ENCODE measurements at places on chromosomes 12 and 14. TPM values are rescaled to one million over a fixed set of nuclear protein-coding genes. Genes with fewer than 3 reads are reported as not detected.

B4GALNT3 gene
- total RNA-seq, result not detected

MYF6 gene
- not detected for total RNA-seq

VDR gene
- 14.8 TPM for total RNA-seq

EMP1 gene
- total RNA-seq, result 249 TPM

TSHR gene
- not detected for total RNA-seq

RHNO1 gene
- 39.6 TPM for total RNA-seq

SLC2A3 gene
- 48.0 TPM for total RNA-seq

RD3L gene
- not detected for total RNA-seq

MIP gene
- total RNA-seq, result not detected

BIN2 gene
- not detected for total RNA-seq

SYNDIG1L gene
- not detected for total RNA-seq

ZDHHC22 gene
- not detected for total RNA-seq

DNA sequence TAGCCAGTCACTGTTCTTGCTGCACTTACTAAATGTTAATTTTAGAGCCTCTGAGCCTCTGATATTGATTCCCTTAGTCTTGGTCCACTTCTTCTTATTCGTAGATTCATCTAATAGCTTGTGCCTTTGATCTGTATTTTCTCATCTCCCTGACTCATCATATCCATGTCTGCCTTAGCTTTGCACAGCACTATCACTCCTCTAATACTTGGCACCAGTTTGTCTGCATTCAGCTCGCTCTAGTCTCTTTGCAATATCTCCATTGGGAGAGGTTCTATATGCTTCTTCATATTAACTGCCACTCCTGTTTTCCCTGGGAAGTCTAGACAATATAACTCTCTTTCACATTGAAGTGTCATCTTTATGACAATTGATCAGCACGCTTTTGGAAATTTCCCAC, 68.5 kb upstream of the CSRP2 start:
- H3K4me3 ChIP-seq, result no peak overlapping the region
- no peak overlapping the region for H3K27ac ChIP-seq
- no peaks in the 10 kb centered on the region for H3K36me3 ChIP-seq
- peaks cover 53% of the 10 kb centered on the region for H3K4me1 ChIP-seq
- no peaks in the 10 kb centered on the region for H3K27me3 ChIP-seq

DNA sequence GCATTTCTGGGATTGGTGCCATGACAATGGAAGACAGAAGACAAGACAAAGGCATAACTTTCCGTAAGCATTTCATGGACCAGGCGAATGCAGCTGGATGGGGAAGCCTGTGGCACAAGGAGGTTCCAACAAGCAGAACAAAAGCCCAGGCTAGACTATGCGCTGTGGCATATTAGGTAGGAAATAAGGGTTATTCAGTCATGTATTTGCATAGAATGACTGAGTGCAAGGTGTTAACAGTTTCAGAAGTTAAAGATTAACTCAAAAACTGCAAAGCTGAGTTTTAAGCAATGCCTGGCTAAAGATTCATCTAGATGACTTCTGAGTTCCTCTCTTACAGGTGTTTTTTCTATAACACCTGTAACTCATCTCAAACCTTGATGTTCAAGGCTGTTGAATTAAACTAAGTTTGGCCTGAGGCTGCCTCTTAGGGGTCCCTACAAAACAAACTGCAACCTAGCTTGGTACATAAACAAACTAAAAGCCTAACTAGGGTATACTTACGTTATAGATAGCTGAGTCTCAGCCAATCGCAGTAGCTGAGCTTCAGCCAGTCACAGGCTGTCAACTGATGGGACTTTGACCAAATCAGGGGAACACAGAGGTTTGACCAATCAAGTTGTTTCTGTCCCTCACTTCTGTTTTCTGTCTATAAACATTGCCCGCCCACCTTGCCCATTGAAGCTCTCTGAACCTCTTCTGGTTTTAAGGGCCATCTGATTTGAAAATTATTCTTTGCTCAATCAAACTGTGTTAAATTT, 52.2 kb upstream of the PLBD1 start:
- H3K27ac ChIP-seq, result no peak overlapping the region
- 0 out of 2 replicates have a peak, but pooled peaks cover 5% of the 10 kb centered on the region for H3K27me3 ChIP-seq
- no peaks in the 10 kb centered on the region for H3K4me1 ChIP-seq
- no peak for DNase-seq
- H3K4me3 ChIP-seq, result no peak overlapping the region

GRCh38 chr14:104582005-104582404, 2.4 kb downstream of the C14orf180 start:
- no peak overlapping the region for H3K4me3 ChIP-seq
- H3K27me3 ChIP-seq, result peaks cover 22% of the 10 kb centered on the region
- DNase-seq, result no peak
- H3K4me1 ChIP-seq, result no peaks in the 10 kb centered on the region
- H3K36me3 ChIP-seq, result no peaks in the 10 kb centered on the region

GRCh38 chr14:39266525-39266870, 32.8 kb downstream of the MIA2 start:
- no peaks in the 10 kb centered on the region for H3K27me3 ChIP-seq
- H3K4me3 ChIP-seq, result peak overlapping the region; percentile 84
- H3K4me1 ChIP-seq, result peaks cover 44% of the 10 kb centered on the region

- no peaks in the 10 kb centered on the region for H3K4me1 ChIP-seq
- no peaks in the 10 kb centered on the region for H3K36me3 ChIP-seq
- H3K27me3 ChIP-seq, result peaks cover 40% of the 10 kb centered on the region
- no peak overlapping the region for H3K4me3 ChIP-seq
- DNase-seq, result no peak
- H3K27ac ChIP-seq, result no peak overlapping the region
Measured at GRCh38 chr12:480831-481816, 21.4 kb downstream of the B4GALNT3 start.

- H3K27ac ChIP-seq, result no peak overlapping the region
- peaks cover 17% of the 10 kb centered on the region for H3K4me1 ChIP-seq
- H3K36me3 ChIP-seq, result peaks cover 8% of the 10 kb centered on the region
- H3K4me3 ChIP-seq, result 0 out of 2 replicates have a peak overlapping the region, but pooled peaks have one; percentile 8
Measured at GRCh38 chr12:89333564-89334252, 18.6 kb downstream of the DUSP6 start.

DNA sequence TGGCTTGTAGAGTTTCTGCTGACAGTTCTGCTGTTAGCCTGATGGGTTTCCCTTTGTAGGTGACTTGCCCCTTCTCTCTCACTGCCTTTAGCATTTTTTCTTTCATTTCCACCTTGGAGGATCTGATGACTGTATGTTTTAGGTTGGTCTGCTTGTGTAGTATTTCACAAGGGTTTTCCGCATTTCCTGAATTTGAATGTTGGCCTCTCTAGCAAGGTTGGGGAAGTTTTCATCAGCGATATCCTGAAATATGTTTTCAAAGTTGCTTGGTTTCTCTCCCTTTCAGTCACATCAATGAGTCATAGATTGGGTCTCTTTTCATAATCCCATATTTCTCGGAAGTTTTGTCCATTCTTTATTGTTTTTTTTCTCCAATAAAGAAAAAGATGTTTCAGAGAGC, 11.4 kb downstream of the NOPCHAP1 start:
- H3K27me3 ChIP-seq, result no peaks in the 10 kb centered on the region
- no peak overlapping the region for H3K27ac ChIP-seq
- no peak for DNase-seq
- H3K4me3 ChIP-seq, result no peak overlapping the region

GRCh38 chr12:3962631-3963483, 89.7 kb upstream of the PARP11 start:
- peaks cover 11% of the 10 kb centered on the region for H3K27me3 ChIP-seq
- no peak overlapping the region for H3K4me3 ChIP-seq
- H3K27ac ChIP-seq, result no peak overlapping the region
- H3K4me1 ChIP-seq, result no peaks in the 10 kb centered on the region

DNA sequence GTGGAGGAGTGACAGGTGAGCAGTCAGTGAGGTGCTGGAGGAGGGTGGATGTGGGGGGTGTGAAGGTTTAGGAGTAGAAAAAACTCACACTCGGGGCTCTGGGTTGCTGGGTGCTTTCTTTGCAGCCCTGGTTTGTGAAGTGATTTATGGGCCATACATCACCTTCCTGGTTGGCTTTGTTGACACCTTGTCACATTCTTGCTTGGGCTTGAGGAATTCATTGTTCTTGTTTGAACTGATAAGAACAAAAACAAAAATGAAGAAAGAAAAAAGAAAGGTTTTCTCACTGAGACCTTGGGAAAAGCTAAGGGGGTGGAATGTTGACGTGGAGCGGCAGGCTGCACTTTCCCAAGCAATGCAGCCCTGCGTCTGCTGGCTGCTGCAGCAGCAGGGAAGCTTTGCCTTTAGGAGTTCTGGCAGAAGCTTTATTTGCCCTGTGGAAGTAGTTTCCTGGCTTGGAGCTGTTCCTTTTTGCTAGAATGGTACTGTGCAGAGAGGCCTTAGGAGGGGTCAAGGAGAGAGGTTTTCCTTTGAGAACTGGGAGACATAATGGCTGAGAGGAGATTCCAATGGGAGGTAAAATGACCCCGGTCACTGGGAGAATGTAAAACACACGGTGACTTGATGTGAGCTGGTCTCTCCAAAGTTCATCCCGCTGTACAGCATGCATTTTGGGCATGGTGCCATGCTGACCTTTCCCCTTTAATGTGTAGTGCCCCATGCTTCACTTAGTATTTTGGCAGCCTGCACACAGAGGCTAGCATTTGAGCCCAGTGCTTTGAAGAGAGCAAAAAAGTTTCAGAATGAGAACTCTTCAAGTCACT, 52.8 kb downstream of the HMGA2 start:
- peaks cover 48% of the 10 kb centered on the region for H3K36me3 ChIP-seq
- H3K27me3 ChIP-seq, result peaks cover 3% of the 10 kb centered on the region
- peaks cover 97% of the 10 kb centered on the region for H3K4me1 ChIP-seq
- H3K27ac ChIP-seq, result peak overlapping the region; percentile 86
- no peak for DNase-seq

GRCh38 chr12:58889557-58889956, 30.7 kb downstream of the LRIG3 start:
- no peak overlapping the region for H3K4me3 ChIP-seq
- peaks cover 9% of the 10 kb centered on the region for H3K4me1 ChIP-seq
- H3K27ac ChIP-seq, result no peak overlapping the region

DNA sequence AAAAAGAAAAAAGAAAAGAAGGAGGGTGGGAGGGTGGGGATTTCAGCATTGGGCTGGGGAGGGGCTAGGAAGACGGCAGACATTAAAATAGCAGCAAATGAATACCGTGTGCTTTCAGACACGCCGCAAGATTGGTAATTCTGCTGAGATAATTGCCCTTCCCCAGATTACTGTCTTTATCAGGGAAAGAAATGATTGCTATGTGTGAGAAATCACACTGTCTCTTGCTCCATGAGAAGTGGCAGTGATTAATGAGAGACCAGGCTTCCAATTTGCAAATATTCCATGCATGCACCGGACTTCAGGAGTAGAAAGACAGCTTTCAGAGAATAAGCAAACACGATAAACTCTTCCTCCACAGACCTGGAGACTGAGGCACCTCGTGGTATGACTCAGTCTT, 7.6 kb upstream of the KCNA5 start:
- no peak overlapping the region for H3K4me3 ChIP-seq
- DNase-seq, result no peak
- no peak overlapping the region for H3K27ac ChIP-seq
- H3K27me3 ChIP-seq, result peaks cover 16% of the 10 kb centered on the region

DNA sequence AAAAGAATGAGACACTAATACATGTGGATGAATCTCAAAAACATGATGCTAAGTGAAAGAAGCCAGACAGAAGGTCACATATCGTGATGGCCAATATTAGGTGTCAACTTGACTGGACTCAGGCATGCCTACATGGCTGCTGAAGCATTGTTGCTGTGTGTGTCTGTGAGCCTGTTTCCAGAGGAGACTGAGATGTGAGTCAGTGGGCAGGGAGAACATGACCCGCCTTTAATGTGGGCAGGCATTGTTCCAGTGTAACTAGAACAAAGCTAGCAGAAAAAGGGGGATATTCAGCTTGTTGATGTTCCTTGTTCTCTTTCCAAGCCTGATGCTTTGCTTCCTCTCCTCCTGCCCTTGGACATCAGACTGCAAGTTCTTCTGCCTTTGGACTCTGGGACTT, 47.6 kb downstream of the DCAF5 start:
- H3K4me1 ChIP-seq, result peaks cover 32% of the 10 kb centered on the region
- peak overlapping the region; percentile 40 for H3K27ac ChIP-seq
- H3K27me3 ChIP-seq, result no peaks in the 10 kb centered on the region
- peak; percentile 64 for DNase-seq
- H3K36me3 ChIP-seq, result no peaks in the 10 kb centered on the region
- no peak overlapping the region for H3K4me3 ChIP-seq

DNA sequence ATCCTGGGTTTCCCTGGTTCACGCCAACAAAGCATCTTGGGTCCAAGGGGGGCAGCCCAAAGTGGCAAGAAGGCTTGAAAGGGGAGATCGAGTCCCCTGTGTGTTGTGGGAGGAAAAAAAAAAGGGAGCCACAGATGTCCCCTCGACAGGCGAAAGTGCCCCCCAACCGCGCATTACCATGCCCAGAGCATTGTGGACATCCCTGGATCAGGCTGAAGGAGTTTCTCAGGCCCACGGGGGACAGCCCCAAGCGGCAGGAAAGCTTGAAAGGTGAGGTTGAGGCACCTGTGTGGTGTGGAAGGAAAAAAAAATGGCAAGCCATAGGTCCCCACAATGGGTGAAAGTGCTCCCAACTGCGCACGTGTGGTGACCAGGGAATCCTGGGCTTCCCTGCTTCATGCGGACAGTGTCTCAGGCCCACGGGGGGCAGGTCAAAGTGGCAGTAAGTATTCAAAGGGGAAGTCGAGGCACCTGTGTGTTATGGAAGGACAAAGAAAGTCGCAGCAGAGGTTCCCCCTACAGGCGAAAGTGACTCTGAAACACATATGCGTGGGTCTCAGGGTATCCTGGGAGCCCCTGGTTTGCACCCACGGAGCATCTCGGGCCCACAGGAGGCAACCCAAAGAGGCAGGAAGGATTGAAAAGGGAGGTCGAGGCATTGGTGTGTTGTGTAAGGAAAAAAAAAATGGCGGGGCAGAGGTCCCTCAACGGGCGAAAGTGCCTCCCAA, 580.1 kb downstream of the ALG10 start:
- H3K36me3 ChIP-seq, result peaks cover 12% of the 10 kb centered on the region
- H3K4me3 ChIP-seq, result no peak overlapping the region
- no peak overlapping the region for H3K27ac ChIP-seq
- H3K27me3 ChIP-seq, result peaks cover 2% of the 10 kb centered on the region

- no peak for DNase-seq
- H3K27ac ChIP-seq, result no peak overlapping the region
- H3K4me1 ChIP-seq, result no peaks in the 10 kb centered on the region
- H3K36me3 ChIP-seq, result no peaks in the 10 kb centered on the region
- H3K27me3 ChIP-seq, result peaks cover 18% of the 10 kb centered on the region
Measured at GRCh38 chr12:94841904-94842610, 161.4 kb downstream of the NDUFA12 start.
